A549 treated with Mapracorat at 1 μM for 4 hours (cell line): ENCODE measurements at places on chromosomes 7 and 10. TPM values are rescaled to one million over a fixed set of nuclear protein-coding genes. Genes with fewer than 3 reads are reported as not detected.

MOGAT3 gene
- total RNA-seq = not detected in 5 replicates

SH2D4B gene
- 0.05 to 0.09 TPM (median 0.07 TPM) in 3 of 5 replicates, not detected in the others for total RNA-seq

KIAA1217 gene
- 1.6 to 2.5 TPM (median 1.7 TPM) in 5 replicates for total RNA-seq

FBXL13 gene
- total RNA-seq = 0.39 to 0.58 TPM (median 0.42 TPM) in 5 replicates

WDR86 gene
- total RNA-seq = 0.11 to 0.39 TPM (median 0.22 TPM) in 5 replicates

MRLN gene
- total RNA-seq = not detected in 5 replicates

CHN2 gene
- 0.05 to 0.35 TPM (median 0.27 TPM) in 4 of 5 replicates, not detected in the other for total RNA-seq

RTKN2 gene
- 0.66 to 1.0 TPM (median 0.87 TPM) in 5 replicates for total RNA-seq

STX1A gene
- 69.1 to 86.4 TPM (median 73.5 TPM) in 5 replicates for total RNA-seq

GTPBP4 gene
- total RNA-seq = 95.9 to 143 TPM (median 101 TPM) in 5 replicates

AKR1B15 gene
- total RNA-seq = 21.6 to 38.9 TPM (median 35.8 TPM) in 5 replicates

TPST1 gene
- total RNA-seq = 5.7 to 8.8 TPM (median 7.9 TPM) in 5 replicates

TWIST1 gene
- total RNA-seq = 1.5 to 4.4 TPM (median 3.9 TPM) in 5 replicates

ASZ1 gene
- not detected in 5 replicates for total RNA-seq

PRKAR2B gene
- total RNA-seq = 2.6 to 3.2 TPM (median 3.0 TPM) in 5 replicates

LBX1 gene
- total RNA-seq = not detected in 5 replicates

CPA1 gene
- not detected in 5 replicates for total RNA-seq

TMEM213 gene
- total RNA-seq = not detected in 5 replicates

TAF5 gene
- 2.7 to 3.4 TPM (median 3.1 TPM) in 5 replicates for total RNA-seq

AKR1C4 gene
- total RNA-seq = 0.15 to 0.25 TPM (median 0.21 TPM) in 4 of 5 replicates, not detected in the other

SPDYE1 gene
- not detected in 5 replicates for total RNA-seq

BTBD16 gene
- 0.28 to 0.88 TPM (median 0.57 TPM) in 5 replicates for total RNA-seq

DIP2C gene
- total RNA-seq = 9.7 to 14.3 TPM (median 12.6 TPM) in 5 replicates

RGR gene
- total RNA-seq = not detected in 5 replicates
